Endothelial cell of umbilical vein (primary cell): ENCODE measurements at places on chromosomes 7 and 10. TPM values are rescaled to one million over a fixed set of nuclear protein-coding genes. Genes with fewer than 3 reads are reported as not detected.

ADCY1 gene
- 0.53 and 1.6 TPM in 2 replicates for total RNA-seq

IDI2 gene
- total RNA-seq = not detected in 2 replicates

AQP1 gene
- total RNA-seq = 11.6 and 15.9 TPM in 2 replicates

SUV39H2 gene
- total RNA-seq = 25.8 and 29.9 TPM in 2 replicates

CUBN gene
- total RNA-seq = 2.7 and 3.0 TPM in 2 replicates

SSBP1 gene
- total RNA-seq = 164 and 169 TPM in 2 replicates

DNA sequence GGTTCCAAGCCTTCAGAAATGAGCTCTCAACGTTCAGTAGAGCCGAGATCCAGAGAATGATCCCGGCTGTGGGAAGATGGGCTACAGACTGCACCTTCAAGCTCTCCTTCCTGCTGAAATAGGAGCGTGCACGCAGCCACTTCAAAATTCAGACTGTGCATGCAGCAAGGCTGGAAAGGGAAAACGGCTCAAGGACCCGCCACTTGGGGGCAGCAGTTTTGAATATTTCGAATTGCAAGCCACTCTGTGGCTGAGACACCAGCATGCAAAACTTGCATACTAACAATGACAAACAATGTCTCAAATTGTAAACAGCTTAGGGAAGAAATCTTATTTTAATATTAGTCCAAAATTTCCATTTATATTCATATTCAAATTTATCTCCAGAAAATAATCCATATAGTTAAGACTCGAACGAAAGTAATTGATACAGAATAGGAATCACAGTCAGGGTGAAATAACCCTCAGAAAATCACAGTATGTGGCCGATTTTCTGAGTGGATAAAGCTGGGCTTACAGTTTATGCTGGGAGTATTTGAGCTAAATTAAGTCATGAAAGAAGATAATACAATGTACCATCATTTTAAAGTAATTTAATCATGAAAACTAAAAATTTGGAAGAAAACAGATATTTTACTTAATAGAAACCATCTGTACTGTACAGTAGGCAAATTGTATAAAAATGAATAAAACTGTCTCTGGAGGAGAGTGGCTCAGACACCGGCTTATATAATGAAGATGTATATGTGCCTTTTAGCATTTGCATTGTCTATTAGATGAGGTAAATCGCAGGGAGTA, 137.9 kb upstream of the MKI67 start:
- peak; percentile 52 for DNase-seq

DNA sequence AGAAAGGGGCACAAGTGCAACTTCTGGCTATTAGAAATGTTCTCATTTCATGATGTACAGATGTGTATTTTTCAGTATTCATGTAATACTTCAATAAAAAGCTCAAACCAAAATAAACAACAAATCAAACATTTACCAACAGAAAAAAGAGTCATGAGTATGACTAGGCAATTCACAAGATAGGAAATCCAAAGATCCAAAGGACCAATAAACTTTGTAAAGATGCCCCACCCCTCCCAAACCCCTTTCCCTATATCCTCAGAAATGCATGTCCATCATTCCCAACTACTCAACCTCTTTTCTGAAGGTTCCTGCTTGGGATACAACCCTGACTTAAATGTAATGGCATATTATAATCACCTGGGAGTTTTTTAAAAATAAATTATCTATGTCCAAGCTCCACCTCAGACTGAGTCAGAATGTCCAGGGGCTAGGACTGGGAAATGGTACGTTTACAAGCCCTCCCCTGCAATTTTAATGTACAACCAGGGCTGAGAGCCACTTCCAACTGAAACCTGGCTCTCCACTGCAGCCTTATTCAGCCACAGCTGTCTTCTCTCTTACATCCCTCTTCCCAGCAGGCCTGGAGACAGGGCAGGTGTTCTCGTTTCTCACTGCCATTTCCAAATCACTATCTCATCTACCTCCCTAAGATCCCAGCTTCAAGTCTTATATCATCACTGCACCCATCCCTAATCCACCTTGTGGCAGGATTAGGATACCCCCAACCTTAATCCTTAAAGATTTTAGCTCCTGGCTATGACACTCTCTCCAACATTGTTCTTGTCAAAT, 36.5 kb downstream of the COA1 start:
- no peak for DNase-seq

DNA sequence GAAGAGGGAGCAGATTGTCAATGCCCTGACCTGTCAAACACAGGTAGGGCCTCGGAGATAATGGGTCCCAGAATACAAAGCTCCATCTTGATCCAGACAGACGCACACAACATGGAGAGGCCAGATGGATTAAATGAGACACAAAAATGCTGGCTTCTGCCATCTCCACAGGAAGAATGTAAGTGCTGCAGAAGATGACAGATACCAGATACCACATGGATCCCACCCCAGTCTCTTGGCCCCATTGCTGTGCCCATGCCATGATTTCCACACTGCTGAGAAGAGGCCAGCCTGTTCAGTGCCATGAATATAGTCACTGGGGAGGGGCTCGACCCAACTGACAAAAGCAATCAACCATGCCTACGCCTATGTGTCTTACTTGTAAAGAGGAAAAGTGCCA, 487.9 kb downstream of the PARD3 start:
- no peak for DNase-seq

DNA sequence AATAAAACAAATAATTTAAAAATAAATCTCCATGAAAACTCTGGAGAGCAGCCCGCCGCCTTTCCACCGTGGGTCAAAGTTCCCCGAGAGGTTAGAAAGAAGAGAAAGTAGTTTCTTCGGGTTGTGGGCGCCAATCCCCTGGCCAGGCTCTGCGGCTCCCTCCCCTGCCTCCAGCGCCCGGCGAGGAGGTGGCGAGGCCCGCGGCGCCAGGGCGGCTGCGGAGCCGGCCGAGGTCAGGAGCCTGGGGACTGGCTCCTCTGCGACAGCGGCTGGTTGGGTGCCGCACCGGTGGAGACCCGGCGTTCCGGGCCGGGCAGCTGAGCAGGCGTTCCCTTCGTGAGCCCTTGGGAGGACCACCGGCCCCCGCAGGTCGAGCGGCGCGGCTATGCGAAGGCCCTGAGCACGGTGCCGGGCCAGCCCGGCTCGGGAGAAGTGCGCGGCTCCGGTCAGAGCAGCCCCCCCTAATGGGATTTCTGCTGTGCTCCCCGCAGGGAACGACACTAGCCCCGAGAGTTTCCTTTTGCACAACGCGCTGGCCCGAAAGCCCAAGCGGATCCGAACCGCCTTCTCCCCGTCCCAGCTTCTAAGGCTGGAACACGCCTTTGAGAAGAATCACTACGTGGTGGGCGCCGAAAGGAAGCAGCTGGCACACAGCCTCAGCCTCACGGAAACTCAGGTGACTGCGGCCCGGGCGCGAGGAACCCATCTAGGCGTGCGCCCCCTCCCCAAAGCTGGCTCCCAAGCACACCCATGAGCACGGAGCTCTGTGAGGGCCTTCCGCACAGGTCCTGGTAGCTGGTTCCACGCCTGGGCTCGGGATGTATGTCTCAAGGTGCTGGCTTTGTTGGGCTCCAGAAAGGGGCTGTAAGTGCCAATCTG, 2.8 kb downstream of the EMX2 start:
- DNase-seq = no peak

GRCh38 chr7:1512781-1513656, 8.8 kb upstream of the INTS1 start:
- peak; percentile 26 for DNase-seq

- no peak for DNase-seq
Measured at GRCh38 chr10:119425881-119426170, 116.7 kb downstream of the RGS10 start.

GRCh38 chr7:113414401-113415035, 296.2 kb upstream of the SMIM30 start:
- DNase-seq = no peak

- DNase-seq = no peak
Measured at GRCh38 chr7:104179178-104179577, 28.6 kb downstream of the ORC5 start.

DNA sequence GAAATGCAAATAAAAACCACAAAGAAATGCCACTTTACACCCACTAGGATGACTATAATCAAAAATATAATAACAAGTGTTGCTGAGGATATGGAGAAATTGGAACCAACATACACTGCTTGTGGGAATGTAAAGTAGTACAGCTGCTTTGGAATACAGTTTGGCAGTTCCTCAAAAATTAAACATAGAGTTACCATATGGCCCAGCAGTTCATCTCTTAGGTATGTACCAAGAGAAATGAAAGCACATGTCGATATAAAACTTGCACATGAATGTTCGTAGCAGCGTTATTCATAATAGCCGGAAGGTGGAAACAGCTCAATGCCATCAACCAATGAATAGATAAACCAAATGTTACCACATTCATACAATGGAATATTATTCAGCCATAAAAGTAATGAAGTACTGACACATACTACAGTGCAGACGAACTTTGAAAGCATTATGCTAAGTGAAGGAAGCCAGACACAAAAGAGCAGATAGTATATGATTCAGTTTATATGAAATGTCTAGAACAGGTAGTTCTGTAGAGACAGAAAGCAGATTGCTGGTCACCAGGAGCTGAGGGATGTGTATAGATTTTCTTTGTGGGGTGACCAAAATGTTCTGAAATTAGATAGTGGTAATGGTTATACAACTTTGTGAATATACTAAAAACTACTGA, 12.4 kb downstream of the BCAP29 start:
- no peak for DNase-seq

- DNase-seq = peak; percentile 27
Measured at GRCh38 chr10:118800920-118801319, 46.1 kb upstream of the CACUL1 start.

DNA sequence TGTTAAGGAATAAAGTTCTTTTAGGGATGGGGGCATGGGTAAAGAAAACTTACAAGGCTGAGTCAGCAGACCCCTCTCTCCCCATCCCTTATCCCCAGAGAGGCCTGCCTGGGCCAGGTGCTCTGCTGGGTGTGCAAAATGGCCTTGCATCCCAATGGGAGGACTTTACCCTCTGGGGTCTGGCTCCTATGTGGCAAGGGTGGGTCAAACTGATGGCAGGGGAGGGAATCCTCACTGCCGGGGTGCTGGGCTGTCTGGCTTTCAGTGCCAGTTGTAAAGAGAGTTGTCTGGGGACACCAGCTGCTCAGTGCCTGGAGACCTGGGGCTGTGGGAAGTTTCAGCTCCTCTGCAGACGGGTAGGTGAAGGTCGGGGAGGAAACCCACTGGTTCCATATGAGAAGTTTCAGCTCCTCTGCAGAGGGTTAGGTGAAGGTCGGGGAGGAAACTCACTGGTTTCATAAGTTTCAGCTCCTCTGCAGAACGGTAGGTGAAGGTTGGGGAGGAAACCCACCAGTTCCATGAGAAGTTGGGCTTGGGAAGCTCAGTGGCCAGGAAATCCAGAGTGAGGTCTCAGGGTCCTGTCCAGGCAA, 127.2 kb upstream of the PODXL start:
- DNase-seq = no peak

- no peak for DNase-seq
Measured at GRCh38 chr7:137343281-137343841, at the start of gene PTN. Gene PTN, minus strand, starts transcription at chr7:137343733. Its CDS starts 88,760 bp downstream, at chr7:137254973.

- DNase-seq = no peak
Measured at GRCh38 chr7:36860681-36861080, 136.4 kb upstream of the AOAH start.

GRCh38 chr10:89001729-89002072, 11.1 kb downstream of the FAS start:
- DNase-seq = no peak
